ENCODE measurements at places on chromosomes 3 and 15. TPM values are rescaled to one million over a fixed set of nuclear protein-coding genes. Genes with fewer than 3 reads are reported as not detected.

- DNase-seq, result no peak
Observed at GRCh38 chr15:32928876-32929275, 211.1 kb downstream of the GREM1 start.

DNA sequence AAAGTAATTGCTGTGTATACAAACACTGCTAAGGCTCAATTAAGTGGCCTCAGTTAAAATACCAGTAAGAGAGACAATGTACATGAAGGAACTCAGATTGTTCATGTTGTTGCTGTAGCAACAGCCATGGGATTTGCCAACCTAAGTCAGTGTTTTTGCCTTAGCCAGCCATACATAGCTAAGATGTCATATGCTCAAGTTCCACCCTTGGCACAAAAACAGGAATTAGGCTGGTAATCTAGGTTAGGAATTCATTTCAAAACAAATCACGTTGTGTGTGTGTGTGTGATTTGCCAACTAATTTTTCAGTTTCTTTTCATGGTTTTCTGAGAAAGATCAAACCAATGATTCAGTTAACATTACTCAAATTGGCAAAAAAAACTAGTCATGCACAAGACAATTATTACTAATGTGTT, 143.7 kb upstream of the KCNMB2 start:
- no peak for DNase-seq

Gene SUSD5
- 1.8 TPM for polyA plus RNA-seq

- no peak for DNase-seq
Observed at GRCh38 chr15:77483425-77484140, 62.9 kb downstream of the HMG20A start.

DNA sequence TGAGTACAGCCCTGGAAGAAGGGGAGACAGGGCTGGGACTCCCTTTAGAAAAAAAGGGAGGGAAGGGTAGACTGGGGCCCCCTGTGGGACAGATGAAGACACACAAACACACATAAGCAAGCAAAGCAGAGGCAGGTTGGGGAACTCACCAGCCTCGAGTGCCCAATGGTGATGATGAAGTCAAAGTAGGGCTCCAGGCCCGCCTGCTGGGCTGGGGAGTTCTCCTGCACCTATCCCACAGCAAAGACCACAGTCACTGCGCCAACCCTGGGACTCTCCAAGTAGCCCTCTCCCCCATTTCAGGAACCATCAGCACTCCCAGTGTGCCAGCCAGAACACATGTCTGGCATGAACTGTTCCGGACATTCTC, 4.1 kb downstream of the GORASP1 start:
- no peak for DNase-seq

DNA sequence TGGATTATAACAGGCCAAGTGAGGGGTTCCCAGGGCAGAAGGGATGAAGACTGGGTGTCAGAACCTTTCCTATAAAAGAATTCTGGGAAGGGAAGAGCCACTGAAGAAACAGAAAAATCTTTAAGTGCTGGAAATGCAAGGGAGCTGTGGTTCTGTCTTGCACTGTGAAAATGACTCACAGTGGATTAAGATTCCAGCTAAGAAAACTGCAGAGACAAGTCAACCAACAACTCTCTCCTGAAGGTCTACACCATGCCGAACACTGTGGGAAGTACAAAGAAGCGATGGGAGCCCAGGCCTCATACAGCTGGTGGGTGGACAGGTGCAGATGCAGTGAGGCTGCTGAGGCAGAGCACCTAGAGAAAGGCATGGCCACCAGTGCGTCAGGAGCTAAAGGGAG, 27.7 kb downstream of the ZDHHC3 start:
- no peak for DNase-seq

GRCh38 chr3:115248274-115248673, 101.2 kb upstream of the ZBTB20 start:
- no peak for DNase-seq

DNA sequence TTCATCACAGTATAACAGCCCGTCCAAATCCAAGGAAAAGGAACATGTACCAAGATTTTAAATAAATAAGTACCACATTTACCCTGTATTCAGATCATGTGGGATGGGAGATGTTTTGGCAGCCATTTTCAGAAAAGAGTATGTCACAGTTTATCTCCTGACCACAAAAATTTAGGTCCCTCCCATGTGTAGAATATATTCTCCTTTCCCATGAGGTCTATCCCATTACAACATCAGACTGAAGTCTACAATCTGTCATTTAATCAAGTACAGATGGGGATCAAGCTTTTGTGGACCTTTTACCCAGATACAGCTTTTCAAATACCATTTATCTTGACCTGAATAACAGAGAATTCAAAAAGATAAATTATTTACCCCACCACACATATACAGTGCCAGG, 444.5 kb downstream of the PLOD2 start:
- no peak for DNase-seq

- no peak for DNase-seq
Observed at GRCh38 chr15:46710401-46710960, 1006.8 kb upstream of the SEMA6D start.

Gene GOLGA6B
- polyA plus RNA-seq, result 0.75 TPM

DNA sequence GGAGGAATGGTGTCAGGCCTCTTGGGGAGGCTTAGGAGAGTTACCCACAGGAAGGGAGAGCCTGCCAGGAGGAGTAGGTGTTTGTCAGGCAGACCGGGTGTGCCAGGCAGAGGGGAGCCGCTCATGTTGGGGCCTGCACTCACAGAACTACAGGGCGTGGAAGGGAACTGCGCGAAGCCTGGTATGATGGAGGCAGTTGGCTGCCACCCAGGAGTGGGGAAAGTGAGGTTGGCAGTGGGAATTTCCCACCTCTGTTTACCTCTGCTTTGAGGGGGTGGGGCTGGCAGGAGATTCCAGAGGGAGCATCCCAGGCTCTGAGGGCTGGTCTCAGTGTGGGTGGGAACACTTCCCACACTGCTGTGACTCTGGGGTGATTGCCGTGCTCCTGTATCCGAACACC, 99.9 kb downstream of the SLCO3A1 start:
- no peak for DNase-seq

Gene PLA2G4E
- 2.0 TPM for polyA plus RNA-seq

DNA sequence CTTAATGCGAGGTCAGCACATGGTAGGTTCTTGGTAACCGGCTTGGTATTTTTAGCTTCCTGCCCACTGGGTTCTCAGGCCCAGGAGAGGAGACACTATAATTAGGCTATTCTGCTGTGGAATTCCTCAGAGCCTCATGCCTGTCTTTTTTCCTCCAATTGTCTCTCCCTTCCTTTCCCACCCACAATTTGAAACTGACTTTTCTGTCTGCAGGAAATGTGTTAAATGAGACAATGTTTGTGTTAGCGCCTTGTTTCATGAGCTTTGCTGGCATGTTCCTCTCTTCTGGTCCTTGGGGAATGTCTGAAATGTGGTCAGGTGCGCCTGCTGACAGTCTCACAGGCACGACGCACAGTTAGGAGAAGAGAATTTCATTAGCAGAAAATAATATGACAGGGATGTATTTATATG, 223.6 kb upstream of the CTNNB1 start:
- DNase-seq, result no peak

DNA sequence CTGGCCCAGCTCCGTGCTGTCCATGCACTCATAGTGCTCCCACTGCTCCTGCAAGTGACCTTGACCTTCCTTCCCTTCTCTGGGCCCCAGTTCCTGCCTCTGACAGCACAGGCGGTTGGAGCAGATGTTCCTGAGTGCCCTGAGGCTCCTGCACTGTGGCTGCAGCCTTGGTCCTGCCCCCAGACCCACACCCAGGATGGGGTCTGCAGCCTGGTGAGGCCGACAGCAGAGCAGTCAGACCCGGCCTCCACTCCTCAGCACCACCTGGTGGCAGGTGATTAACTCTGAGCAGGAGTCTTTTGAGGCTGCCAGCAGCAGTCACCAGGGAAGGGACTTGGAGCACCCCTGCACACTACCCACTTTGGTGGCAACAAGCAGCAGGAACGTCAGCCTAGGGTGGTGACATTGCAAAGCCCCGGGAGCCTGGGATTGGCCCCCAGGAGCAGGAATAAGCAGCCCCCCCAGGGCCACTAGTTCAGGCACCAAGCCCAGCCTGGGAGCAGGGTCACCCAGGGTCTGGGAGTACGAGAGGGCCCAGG, 64.6 kb downstream of the CYP11A1 start:
- DNase-seq, result no peak

Gene CAPN3
- polyA plus RNA-seq, result 495 TPM

GRCh38 chr15:27328186-27328585, 357.2 kb downstream of the GABRG3 start:
- DNase-seq, result no peak

Gene APEH
- polyA plus RNA-seq, result 56.2 TPM

DNA sequence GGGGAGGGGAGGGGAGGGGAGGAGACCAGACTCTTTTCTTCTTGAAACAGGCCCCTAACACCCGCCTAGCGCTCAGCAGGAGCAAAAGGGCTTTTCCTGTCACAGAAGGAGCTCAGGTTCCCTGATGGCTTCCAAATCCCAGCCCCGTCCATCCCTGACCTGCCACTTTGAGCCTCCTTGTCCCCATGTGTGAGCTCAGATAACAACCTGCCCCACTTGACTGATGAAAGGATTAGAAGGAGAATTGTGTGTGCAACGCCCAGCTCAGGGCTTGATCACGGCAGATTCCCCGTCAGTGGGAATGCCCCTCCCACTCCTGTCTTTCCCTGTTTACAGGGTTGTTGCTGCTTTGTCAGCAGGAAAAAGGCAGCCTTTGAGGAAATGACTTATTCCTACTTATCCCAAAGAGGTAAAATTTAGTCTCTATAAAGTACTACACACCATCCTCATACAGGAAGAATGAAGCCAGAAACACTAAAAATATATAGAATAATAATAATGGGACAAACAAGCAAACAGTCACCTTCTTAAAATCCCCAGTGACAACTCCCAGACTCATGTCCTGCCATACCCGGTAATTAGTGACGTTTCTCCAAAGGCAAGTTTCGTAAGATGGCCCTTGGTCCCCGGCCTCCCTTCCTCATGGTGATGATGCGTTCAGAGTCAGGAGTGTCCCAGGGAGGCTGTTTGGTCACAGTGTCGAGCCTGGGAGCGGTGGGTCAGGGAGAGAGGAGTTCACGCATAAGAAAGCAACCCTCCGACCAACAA, 6.1 kb upstream of the LRRC15 start:
- no peak for DNase-seq

Gene OR5K2
- polyA plus RNA-seq, result not detected
